ENCODE measurements at places on chromosomes 13 and 19. TPM values are rescaled to one million over a fixed set of nuclear protein-coding genes. Genes with fewer than 3 reads are reported as not detected.

The ACER1 gene
- not detected for total RNA-seq

DNA sequence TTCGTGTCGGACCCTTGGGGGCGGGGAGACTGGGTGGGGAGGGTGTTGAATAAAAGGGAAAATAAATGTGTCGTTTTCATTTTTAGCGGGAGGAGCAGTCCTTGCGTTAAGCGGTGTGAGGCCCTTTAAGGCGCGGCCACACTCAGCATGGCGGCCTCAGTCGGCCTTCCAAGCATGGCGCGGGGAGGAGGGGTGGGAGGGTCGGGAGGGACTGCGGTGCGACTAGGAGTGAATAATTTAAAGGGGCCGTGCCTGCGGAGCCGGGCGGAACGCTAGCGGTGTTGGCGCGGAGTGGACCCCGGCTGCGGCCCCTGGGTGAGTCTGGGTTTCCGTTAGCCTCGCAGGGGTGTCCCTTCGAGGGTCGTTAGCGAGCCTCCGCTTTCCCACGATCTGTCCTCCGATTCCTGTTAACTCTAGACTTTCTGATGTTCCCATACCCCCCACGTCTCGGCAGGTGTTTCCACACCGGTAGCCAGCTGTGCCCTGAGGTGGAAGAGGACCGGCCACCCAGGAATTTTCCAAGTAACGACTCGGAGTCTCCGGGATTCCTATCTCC, 1.5 kb upstream of the PNPLA6 start:
- DNase-seq: peak; percentile 58

- DNase-seq: no peak
Measured at GRCh38 chr19:7196763-7197118, 97.5 kb downstream of the INSR start.

DNA sequence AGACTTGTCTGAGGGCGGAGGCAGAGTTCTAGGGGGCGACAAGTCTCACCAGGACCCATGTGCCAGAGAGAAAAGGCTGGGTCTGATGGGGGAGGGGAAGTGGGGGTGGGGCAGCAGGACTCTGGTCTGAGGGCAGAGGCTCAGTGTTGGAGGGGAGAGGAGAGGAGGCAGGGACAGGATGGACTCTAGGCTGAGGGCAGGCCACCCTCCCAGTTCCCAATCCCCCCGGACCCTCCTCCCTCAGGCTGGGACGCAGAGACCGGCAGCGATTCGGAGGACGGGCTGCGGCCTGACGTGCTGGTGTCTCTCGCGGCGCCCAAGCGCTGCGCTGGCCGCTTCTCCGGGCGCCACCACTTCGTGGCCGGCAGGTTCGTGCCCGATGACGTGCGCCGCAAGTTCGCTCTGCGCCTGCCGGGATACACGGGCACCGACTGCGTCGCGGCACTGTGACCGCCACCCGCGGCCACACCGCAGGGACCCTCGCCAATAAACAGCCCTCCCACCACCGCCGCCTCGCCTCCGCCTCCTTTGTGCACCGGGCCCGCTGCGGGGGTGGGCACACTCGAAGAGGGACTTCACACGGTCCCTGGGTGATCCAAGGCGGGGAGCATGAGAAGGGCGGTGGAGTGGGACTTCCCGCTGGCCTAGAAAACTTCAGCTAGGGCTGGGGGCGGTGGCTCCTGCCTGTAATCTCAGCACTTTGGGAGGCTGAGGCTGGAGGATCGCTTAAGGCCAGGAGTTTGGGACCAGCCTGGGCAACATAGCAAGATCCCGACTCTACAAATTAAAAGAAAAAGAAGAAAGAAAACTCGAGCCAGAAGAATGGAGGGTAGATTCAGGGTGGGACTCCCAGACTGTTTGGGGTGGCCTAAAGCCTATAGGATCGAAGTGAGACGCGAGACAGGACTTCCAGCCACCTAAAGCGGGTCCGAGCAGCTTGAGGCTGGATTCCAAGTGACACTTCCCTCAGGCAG, 703 bp upstream of the CILP2 start:
- no peak for DNase-seq

The MISP gene
- total RNA-seq: 0.04 TPM

GRCh38 chr19:51781999-51782398, 13.0 kb upstream of the FPR3 start:
- no peak for DNase-seq

DNA sequence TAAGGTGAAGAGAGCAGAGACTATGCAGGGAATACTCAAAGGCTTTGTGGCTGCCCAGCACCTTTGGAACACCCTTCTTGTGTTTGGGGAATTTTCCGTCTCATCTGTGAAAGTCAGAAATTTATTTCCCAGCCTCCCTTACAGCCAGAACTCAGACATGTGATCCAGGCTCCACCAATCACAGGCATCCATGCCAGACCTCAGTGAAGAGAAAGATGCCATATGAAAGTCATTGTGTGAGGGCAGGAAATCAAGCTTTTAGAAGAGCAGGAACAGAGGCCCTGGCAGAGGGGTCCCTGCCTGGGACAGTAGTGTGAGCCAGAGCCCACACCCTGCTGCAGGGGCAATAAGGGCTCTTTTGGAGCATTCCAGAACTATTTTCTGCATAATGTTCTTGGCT, 12.1 kb downstream of the CCDC70 start:
- no peak for DNase-seq

- no peak for DNase-seq
Measured at GRCh38 chr13:102726430-102726829, 31.6 kb upstream of the METTL21C start.

DNA sequence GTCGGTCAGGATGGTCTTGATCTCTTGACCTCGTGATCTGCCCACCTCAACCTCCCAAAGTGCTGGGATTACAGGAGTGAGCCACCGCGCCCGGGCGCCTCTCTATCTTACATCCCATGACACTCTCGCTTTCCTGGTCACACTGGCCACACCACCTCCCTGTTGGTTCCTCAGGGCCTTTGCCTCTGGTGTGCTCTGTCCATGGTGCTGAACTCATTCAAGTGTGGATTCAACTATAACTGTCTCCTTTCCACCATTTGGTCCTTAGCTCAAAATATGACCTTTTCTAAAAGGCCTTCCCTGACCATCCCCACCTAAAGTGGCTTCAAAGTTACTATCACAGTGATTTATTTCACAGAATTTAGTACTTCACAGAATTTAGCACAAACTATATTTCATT, 3.7 kb upstream of the SMIM17 start:
- no peak for DNase-seq

The TUBA3C gene
- total RNA-seq: not detected

- no peak for DNase-seq
Measured at GRCh38 chr19:13573056-13573667, 66.9 kb upstream of the CACNA1A start.

The PDE4A gene
- total RNA-seq: 2.6 TPM

DNA sequence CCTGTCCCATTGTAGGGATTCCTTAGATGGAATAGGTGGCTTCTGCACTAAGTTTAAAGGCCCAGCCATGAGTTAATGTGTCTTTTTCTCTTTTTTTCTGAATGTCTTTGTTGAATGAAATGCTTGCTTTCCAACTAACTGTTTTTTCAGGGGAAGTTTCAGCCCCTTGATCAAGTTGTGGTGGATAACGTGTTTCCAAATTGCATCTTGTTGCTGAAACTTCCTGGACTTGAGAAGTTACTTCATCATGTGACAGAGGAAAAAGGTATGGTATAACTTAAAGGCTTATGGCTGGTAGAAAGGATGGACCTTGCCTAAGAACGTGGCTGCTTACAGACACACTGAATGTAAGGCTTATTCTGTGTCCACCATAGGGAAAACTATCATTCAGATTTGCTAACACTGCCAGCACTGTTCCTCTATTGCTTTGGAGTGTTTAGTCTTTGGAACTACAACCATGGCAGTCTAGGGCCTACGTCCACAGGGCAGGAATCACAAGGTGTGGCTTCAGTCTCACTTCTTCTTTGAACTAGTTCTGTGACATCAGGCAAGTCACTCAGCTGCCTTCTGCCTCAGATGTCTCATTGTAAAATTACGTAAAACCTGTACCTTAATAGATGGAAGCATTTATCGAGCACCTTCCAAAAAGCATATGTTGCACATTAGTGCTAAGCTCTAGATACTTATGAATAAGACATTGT, 25.3 kb downstream of the RNASEH2B start:
- DNase-seq: no peak

DNA sequence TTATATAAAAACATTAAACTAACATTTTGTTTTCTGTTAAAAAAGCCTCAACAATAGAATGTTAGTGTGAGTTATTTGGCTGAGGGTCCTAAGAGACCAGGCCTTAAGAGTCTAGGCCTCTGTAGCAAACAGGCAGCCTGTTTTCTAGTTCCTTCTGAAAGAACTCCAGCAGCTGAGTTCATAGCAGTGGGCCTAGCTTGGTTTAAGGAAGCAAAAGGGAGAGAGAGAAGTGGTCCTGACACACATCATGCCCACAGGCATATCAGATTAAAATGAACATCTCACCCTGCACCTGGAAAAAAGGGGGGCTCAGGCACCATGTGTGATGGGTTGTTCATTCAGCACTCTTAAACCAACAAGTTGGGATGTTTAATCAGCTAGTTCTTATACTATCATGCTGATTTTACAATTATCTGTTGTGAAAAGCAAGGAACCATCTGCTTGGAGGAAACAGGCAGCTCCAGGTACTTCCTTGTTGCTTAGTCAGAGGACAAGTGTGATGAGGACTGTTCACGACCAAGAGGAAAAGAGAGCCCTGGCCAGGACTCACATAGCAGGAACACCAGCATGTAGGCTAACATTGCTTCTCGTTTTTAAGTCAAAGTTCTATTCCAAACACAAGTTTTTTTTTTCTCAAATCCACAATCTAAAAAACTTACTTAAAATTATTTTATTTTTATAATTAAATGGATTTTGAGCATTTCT, 81.3 kb upstream of the FRY start:
- DNase-seq: no peak

DNA sequence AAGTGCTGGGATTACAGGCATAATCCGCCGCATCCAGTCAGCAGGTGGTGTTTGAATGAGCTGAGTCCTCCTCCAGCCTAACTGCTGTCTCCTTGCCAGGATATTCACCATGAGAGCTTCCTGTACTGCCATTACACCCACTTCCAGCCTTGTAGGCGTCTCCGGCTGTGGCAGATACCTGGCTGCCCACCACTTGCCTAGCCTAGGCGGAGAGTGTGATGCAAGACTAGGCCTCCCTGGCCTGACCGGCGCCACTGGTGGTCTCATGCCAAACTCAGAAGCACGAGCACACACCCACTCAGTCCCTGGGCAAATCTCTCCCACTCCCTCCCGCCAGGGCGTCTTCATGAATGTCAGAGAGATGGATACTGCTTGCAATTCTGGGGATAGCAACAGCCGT, 16.6 kb downstream of the IL12RB1 start:
- DNase-seq: no peak

The IGLON5 gene
- not detected for total RNA-seq

DNA sequence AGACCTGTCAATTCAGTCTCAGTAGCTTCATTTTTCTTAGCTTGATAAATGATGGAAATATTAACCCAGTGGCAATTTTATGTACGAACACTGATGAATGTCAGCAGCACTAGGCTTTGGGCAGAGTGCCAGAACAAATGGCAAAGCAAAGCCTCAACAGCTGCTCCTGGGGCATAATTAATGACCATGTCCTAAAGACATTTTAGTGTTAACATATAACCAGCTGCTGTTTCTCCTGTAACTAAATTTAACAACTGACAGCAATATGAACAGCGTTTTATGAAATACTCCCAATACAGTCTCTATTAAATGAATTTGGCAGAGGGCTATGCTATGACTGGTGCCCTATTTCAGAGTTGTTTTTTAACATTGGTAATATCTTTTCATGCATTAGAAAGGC, 47.1 kb downstream of the ZNF568 start:
- no peak for DNase-seq

DNA sequence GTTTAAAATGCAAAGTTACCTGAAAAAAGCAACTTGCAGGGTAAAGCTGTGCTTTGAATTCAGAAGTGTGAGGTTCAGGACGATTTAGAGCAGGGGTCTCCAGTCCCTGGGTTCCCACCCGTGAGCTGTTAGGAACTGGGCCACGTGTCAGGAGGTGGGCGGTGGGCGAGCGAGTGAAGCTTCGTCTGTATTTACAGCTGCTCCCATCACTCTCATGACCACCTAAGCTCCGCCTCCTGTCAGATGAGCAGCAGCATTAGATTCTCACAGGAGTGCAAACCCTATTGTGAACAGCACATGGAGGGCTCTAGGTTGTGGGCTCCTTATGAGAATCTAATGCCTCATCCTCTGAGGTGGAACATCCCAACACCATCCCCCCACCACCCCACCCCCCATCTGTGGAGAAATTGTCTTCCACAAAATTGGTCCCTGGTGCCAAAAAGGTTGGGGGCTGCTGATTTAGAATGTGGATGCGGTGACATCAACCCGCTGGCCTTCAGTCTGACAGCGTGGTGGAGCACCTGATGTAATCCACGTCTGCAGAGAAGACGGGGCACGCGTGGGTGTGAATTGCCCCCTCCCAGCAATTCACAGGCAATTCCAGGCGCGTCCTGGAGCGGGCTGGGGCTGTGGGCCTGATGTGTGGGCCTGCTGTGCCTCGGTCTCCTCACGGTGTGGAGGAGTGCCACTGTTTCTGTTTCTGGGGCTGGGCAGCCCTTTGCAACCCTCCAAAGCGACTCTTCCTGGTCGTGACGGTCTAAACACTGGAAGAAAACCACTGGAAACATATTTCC, 214.0 kb upstream of the SOX1 start:
- DNase-seq: no peak

GRCh38 chr13:67554746-67555452, 324.8 kb upstream of the PCDH9 start:
- no peak for DNase-seq
